CD4-positive, alpha-beta T cell treated with Interleukin-10 for 1 hour (primary cell): ENCODE measurements at places on chromosomes 6 and 20.

DNA sequence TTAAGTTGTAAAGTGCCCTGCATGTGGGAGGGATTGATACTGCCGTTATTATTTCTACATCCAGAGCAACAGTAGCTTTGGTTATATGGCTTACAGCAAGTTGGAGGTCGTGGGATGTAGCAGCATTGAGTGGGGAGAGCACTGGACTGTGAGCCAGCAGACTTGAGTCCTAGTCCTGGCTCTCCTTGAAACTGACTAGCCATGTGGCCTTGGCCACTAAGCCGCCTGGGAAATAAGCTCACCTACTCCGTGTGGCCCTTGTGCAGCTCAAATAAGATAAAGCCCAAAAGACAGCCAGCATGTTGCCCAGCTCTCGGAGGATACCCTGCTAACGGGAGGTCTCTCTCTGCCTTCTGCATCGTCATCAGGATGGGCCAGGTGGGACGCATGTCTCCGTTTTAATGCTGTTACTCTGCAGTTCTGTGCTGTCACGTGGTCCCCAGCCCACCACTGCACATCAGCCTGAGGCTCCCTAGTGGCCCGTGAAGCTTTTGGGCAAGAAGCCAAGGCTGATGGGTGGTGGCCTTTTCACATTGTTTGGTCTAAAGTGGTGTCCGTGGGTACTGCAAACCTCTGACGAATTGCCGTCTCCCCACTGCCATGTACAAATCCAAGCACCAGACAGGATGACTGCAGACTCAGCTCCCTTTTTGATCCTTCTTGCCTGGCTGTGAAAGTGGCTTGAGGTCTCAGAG is 7.9 kb downstream of the EPB41L1 start:
- no peak for DNase-seq

DNA sequence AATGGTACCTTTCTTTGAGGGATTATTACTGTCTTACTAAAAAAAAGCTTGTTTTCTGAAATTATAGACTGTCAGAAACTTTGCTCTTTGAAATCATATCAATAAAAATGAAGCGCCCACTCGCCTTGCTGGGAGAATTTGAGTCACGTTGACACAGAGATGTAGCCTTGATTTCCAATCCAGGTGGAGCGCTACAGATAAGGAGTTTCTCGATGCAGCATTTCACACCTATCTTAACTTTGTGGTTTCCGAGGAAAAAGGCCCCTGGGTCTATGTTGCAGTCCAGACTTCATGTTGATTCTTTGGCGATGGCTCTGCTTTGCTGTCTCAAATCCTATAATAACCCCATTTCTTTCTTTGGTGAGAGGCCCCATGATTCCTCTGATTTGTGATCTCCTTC is 158.1 kb upstream of the ARG1 start:
- no peak for DNase-seq

GRCh38 chr6:144769142-144769541 is 484.0 kb downstream of the UTRN start:
- no peak for DNase-seq

DNA sequence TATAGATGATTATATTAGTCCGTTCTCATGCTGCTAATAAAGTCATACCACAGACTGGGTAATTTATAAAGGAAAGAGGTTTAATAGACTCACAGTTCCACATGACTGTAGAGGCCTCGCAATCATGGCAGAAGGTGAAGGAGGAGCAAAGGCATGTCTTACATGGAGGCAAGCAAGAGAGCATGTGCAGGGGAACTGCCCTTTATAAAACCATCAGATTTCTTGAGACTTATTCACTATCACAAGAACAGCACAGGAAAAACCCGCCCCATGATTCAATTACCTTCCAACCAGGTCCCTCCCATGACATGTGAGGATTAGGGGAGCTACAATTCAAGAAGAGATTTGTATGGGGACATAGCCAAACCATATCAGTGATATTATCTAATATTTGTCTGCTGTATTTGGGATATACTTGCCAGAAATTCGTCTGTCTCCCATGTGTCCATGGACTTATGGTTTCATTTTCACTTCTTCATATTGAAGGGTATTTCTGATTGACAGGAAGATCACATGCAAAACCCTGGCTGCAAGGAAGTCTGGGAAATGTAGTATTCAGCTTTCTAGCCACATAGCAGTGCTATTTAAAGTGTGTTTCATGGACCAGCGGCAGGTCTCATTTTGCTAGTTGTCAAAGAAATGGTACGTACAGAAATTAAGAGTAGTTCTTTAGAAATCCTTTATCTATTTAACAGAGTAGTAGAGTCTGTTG is 50.5 kb upstream of the PAK5 start:
- no peak for DNase-seq

DNA sequence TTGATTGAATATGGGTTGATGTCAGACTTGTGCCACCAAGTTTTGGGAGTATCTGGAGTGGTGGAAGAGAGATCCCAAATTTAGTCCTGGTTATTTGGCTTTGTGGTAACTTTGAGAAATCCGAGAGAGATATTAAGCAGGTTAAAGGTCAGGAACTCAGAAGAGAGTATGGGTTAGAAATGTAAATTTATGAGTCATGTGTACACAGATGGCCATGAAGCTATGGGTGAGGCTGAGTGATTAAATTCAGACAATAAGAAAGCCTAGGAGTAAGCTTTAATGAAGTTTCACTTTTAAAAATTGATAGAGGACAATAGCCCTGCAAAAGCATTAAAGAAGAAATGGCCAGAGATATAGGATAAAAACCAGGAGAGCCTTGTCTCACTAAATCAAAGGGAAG is 14.3 kb downstream of the RIMS1 start:
- DNase-seq, result no peak

GRCh38 chr20:58976061-58976730 is 4.9 kb upstream of the NELFCD start:
- DNase-seq, result no peak

- no peak for DNase-seq
These were observed 179.4 kb upstream of the OLIG3 start for GRCh38 chr6:137673603-137674002.

DNA sequence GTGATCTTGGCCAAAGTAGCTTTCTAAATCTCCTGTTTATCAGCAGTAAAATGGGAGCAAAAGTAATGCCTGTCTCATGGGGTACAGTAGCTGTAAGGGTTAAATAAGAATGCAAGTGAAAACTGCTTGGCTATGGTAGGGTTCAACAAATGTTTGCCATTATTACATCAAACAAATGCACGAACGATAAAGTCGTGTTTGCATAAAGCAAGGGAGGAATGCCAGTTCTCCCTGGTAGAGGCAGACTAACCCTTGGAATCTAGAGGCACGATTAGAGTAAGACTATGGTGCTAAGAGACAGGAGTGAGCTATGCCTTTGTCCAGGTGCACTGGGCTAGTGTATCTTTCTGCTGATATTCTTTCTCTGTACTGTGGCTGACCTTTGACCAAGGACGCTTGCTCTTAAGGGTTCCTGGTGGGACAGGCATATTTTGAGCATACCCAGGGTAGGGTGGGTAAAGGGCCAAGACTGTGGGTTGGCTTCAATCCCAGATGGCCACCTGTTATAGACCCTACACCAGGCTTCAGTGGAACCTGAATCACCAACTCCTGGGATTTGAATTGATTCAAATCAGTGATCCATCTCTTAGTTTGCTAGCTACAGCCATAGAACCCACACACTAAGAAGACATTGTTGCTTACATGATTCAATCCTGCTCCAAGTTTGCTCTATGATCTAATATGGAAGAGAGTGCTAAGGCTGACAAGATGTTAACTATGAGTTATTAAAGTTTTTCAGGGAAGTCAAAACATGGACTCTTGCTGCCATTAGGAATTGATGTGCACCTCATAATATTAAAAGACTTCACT is 139.9 kb downstream of the CCDC170 start:
- DNase-seq, result no peak

DNA sequence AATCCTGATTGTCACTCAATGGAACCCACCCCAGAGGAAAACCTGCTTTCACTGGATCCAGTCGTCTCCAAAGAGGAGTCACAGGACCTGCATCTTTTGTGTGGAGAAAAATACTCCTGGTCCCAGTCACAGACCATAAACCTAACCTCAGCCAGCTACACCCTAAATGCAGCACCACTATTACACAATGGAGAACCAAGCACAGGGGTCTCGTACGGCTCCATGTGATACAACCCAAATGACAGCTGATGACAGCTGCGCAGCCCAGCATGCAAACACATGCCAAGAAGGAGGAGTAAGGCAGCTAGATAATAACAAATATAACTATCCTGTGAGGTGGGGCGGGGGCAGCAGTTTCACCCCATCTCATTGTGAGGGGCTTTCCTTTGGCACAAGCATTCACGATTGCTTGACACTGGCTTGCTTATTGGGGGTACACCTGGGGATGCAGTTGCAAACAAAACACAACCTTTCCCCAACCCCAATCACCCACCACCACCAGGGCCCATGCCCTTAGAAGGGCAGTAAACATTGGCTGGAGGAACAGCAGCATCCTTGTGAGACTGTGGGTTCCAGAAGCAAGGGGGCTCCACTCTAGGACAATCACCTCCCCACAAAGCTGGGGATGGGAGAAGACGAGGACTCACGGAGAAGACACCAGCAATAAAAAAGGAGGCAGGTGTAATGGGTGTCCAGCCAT is 51.5 kb downstream of the TRERF1 start:
- no peak for DNase-seq
